ENCODE measurements at places on chromosomes 16 and 17.
A peak's percentile ranks its signal among the peaks of the same experiment; 100 is the strongest.

DNA sequence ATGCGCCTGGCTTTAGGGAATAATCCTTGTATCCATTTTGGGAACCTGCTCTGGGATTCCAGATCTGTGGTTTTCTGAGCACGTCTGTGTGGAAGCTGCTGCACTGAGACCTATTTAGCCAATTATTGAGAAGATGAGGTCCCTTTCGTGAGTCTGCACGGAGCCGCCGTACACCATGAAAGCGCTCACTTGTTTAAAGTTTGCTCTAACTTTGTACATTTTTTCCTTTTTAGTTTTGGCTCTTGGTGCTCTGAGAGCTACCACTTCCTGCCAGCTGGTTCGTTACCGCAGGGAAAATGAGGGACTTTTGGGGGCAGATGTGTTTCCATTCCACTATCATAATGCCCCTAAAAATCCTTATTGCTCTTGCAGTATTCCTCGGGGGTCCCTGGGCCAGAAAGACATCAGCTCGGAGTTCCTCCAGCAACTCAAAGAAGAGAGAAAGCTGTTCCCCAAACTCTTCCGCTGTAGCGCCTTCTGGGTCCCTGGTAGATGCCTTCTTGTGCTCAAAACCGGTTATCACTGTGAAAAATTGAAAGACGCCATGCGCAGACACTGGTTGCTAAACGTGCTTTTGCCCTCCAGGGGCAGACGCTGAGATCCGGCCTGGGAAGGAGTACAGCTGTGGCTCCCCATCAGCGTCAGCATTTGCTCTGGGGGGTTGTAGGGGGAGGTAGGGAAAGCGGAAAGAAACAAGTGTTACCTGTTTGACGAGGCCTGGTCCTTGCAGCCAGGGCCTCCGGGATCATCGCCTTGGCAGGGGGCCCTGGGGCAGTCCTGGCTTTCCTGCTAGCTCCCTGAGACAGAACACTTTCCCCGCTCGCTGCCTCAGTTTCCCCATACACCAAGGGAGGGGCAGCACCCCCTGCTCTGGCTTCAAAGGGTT, 238.1 kb downstream of the MRTFB start:
- DNase-seq = peak; percentile 49

DNA sequence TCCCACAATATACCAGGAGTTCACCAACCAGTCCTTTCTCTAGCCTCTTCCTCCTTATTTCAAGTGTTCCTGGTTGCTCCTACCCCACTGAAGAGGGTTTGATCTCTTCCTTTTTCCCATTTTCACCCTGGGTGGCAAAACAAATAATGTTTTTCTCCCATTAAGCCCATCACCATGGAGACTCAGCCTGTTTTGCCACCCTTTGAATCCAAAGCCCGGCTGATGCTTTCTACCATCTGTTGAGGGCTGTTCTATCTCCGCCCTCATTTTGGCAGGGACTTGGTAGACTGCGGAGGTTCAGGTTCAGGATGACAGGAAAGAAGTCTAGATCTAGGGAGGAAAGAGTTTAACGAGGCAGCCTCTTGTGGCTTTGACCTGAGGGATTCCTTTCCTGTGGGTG, 2.6 kb downstream of the DNAH2 start:
- DNase-seq = no peak

GRCh38 chr16:23125277-23125676, 24.0 kb downstream of the USP31 start:
- DNase-seq = no peak

DNA sequence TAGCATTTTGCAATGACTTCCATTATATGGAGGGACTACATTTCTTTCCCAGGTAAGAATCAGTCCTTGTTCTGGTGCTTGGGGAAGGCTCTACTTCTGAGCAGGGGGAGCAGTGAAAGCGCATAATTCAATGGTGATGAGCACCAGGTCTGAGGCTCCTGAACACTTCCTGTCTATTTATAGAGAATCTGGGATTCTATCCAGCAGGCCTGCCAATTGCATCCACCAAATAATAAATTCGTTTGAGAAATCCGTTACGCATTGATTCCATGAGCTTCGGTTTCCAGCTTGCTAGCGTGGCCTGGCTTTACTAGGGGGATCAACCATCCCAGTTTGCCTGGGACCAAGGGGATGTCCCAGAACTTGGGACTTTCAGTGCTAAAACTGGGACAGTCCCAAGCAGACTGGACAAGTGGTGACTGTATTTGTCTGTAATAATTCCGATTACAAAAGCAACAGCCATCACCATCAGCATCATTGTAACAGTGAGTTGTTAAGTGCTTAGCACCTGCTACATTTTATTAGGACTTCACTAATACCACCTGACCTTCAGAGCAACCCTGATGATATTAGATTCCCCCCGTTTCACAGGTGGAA, 349.9 kb downstream of the MAF start:
- DNase-seq = no peak

- DNase-seq = no peak
These were observed 26.3 kb downstream of the STAT5B start for GRCh38 chr17:42249681-42250446.

- peak; percentile 4 for DNase-seq
These were observed 31.3 kb downstream of the ZCCHC14 start for GRCh38 chr16:87461466-87461991.

GRCh38 chr17:41451154-41451728, 10.5 kb upstream of the KRT38 start:
- peak; percentile 30 for DNase-seq
